ENCODE measurements at places on chromosomes 11 and 22.
A peak's percentile ranks its signal among the peaks of the same experiment; 100 is the strongest.

DNA sequence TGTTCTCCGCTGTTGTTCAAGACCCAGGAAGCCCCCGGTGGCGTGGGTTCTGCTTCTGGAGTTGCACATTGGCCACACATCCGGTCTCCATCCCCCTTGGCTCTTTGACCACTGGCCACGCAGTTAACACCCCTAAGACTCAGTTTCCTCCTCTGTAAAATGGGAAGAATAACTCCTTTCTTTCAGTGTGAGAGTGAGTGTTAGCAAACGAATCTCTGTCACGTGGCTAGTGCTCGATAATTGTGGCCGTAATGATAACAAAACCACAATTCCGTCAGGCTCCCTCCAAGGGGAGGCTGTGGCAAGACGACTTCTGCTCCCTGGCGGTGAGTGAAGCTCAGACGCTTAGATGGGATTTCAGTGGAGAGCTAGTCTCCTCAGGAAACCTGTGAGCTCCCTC is 315.2 kb upstream of the B3GAT1 start:
- DNase-seq = no peak

- DNase-seq = no peak
Measured at GRCh38 chr11:117202386-117203068, 3.4 kb downstream of the TAGLN start.

- no peak for DNase-seq
Measured at GRCh38 chr11:111729071-111729830, 36.9 kb downstream of the PPP2R1B start.

DNA sequence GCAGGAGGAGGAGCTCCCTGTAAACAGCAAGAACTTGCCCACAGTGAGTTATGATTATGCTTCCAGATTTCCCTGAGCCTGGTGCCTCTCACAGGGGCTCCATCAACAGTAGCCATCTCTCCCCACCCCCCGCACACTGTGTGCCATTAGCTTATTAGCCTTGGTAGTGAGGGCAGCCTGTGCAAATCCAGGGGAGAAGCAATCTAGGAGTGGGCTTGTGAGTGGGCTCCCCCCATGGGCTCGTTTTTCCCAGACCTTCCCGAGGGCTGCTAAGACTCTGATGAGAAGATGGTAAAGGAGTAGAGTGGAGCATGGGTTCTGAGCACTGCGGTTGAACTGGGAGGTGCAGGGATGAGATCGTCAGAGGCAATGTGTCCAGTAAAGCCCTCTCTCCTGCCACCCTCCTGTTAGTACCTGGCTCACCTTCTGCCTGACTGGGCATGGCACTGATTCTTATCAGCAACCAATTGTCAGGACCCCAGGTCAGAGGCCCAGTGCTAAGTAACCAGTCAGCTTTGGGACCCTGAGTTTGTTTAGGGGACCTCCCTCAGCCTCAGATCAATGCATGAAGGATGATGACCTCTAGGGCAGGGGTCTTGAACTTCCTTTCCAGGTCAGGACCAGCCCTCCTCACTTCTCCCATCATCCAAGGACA is 38.4 kb upstream of the TP53I11 start:
- no peak for DNase-seq

DNA sequence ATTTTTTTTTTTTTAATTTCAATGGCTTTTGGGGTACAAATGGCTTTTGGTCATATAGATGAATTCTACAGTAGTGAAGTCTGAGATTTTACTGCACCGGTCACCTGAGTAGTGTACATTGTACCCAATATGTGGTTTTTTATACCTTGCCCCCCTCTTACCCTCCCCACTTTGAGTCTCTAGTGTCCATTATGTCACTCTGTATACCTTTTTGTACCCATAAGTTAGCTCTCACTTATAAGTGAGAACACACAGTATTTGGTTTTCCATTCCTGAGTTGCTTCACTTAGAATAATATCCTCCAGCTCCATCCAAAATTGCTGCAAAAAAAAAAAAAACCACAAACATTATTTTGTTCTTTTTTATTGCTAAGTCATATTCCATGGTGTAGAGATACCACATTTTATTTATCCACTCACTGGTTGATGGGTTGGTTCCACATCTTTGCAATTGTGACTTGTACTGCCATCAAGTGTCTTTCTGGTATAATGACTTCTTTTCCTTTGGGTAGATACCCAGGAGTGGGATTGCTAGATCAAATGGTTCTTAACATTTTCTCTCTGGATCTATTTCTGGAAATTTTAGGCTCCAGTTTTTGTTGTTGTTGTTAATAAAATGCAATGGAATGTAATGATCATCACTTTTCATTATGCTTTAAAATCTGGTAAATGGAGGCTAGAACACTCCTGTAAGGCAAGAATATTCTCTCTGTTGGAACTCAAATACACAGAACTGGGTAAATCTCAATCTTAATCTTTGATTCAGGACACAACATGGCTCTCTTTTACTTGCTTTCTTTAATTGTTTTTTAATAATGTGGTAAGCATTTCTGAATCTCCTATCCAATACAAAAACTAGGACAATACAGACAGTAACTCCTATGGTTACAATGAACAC is 10.3 kb downstream of the NEAT1 start:
- no peak for DNase-seq

- DNase-seq = no peak
Measured at GRCh38 chr11:66076561-66076960, 6.5 kb downstream of the PACS1 start.

GRCh38 chr11:110711776-110712658 is at the start of gene ARHGAP20:
TSS of gene ARHGAP20 (minus strand) at chr11:110712437. CDS start at chr11:110712231, 206 bp downstream.
- peak; percentile 0 for DNase-seq

DNA sequence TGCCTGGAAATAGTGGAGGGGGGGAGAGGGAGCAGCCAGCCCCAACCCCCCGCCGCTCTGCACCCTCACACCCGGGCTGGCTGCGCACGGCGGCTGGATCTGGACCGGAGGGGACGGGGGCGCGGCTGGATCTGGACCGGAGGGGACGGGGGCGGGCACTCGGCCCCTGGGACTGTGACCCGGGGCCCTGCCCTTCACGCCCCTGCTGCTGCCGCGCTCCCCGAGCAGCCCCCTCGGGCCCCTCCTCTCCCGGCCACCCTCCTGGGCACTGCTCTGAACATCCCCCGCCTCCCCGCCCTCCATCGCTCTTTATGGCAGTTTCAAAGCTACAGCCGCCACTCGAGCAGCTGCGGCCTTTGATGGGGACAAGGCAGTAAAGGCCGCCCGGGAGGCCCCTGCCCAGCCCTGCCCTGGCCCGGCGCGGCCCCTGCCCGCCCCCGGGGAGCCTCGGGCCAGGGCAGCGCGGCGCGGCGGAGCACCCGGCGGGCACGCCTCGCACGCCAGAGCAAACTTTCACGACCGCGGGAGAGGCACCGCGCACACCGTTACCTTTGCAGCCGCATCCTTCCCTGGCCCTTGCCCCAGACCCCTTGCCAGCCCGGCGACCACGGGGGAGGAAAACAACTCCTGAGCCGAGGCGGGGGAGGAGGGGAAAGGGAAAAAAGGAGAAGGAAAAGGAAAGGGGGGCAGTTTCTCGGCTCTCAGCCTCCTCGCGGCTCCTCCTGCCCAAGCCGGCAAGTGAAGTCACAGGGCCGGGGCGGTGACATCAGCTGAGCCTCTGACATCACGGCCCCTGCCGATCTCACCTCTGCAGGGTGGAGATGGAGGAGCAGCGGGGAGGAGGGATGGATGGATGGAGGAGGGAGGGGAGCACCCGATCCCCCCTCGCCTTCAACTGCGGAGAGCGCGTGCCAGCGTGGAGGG is 13.1 kb upstream of the TCF20 start:
- peak; percentile 31 for DNase-seq

- DNase-seq = no peak
Measured at GRCh38 chr11:69348414-69349235, 54.7 kb downstream of the MYEOV start.

GRCh38 chr22:50058061-50058905 is at the start of gene TTLL8:
TSS of gene TTLL8 (minus strand) at chr22:50058298.
- DNase-seq = no peak

- no peak for DNase-seq
Measured at GRCh38 chr11:114083391-114084252, 24.1 kb downstream of the ZBTB16 start.

DNA sequence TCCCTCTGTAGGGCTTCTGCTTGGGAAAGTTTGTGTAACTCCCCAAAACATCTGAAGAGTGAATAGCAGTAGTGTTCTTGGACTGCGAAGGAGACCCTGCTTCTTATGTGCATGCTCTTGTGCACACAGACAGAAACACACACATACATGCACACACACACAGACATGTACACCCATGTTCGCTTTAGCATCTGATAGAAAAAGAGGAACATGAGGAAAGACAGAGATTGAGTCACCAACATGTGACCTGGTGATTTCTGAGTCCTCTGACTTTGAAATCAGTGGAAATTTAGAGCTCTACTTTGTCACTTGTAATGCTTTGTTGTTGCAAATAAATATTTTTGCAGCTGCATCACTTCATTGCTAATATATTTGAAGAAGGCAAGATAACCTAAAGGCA is 23.8 kb downstream of the CD44 start:
- no peak for DNase-seq

GRCh38 chr11:2367266-2368160 is 9.6 kb upstream of the CD81 start:
- DNase-seq = no peak

DNA sequence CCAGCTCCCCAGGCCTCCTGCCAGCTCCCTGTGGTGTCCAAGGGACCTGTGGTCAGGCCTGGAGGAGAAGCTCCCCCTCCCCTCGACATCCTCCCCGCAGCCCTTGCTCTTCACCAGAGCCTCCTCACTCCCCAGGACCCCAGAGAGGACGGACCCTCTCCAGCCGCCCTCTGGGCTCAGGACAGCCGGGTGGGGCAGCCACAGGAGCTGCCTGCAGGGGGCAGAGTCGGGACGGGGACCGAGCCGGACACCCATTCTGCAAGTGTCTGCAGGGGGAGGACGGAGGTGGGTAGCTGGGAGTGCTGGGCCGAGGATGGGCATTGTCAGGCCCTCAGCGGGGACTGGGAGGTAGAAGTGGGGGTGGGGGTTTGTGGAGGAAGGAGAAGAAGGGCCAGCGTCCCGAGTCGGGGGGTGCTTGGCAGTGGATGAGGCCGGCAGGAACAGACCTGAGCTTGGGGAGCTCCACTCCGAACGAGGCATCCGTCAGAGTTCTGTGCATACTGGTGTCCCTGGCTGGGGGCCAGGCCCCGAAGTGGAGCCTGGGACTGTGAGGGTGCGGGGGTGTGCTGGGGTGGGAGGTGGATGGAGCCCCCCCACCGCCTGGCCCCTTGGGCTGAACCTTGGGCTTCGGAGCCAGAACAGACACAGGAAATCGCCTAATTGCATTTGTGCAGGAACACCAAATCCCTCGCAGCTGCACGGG is 15.2 kb downstream of the PRR33 start:
- DNase-seq = no peak

DNA sequence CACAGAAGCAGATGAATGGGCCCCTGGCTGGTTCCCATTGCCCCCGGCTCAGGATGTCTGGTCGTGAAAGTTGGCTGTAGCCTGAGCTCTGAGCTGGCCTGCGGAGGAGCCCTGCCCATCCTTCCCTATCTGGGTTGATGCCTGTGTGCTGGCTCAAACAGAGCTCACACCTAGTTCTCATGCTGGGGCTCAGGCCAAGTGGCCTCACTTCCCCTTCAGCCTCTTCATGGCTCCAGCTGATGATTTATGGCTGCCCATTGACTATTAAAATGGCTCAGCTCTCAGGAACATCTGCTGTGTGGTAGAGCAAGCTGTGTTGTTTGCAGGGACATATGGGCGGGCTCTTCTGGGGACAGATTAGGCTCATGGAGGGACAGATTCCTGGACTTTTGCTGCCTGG is 64.7 kb downstream of the ADAMTS15 start:
- no peak for DNase-seq

- no peak for DNase-seq
Measured at GRCh38 chr11:44377121-44377520, 67.2 kb upstream of the ALX4 start.

DNA sequence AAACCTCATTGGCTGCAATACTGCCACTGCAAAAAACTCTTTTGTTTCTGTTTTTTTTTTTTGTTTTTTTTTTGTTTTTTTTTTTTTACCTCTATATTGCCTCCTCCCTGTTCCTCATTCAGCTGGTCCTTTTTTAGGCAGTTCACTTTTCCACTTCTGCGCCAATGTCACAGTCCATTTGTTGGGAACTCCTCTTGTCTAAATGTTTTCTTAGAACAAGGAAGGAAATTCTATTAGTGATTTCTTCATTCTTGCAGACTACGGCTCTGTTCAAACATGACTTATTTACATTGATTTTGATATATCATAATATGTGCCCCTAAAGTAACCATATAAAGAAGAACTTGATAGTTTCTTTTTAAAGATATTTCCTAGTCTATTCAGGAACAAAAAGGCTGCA is 2.9 kb downstream of the FAM118B start:
- DNase-seq = no peak

Measured in stimulated activated naive CD4-positive, alpha-beta T cell (primary cell).